Stimulated activated CD4-positive, alpha-beta T cell treated with anti-CD3 and anti-CD28 coated beads, Interleukin-15, amount 100 ng/mL, for 48 hours (primary cell): ENCODE measurements at places on chromosomes 12 and 14.

GRCh38 chr14:54105406-54105805 lies 148.8 kb upstream of the BMP4 start:
- DNase-seq = no peak

GRCh38 chr12:63276537-63277365 lies 125.8 kb upstream of the AVPR1A start:
- no peak for DNase-seq

GRCh38 chr12:49225576-49226166 lies 36.8 kb upstream of the TUBA1A start:
- no peak for DNase-seq

DNA sequence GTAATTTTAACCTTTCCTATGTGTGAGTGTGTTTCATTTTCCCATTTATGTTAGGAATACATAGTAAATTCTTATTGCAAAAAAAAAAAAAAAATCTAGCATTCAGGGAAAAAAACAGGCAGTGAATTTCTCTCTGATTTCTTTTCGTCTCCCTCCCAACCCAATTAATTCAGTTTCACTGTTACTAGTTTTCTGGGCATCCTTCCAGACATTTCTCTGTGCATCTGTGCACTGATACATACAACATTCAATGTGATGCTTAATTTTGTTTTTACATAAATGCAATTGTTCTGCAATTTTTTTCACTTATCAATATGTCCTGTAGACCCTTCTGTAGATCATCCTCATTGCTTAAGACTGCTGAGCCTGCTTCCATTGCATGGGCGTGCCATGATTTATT lies 694.3 kb upstream of the TBX3 start:
- no peak for DNase-seq

DNA sequence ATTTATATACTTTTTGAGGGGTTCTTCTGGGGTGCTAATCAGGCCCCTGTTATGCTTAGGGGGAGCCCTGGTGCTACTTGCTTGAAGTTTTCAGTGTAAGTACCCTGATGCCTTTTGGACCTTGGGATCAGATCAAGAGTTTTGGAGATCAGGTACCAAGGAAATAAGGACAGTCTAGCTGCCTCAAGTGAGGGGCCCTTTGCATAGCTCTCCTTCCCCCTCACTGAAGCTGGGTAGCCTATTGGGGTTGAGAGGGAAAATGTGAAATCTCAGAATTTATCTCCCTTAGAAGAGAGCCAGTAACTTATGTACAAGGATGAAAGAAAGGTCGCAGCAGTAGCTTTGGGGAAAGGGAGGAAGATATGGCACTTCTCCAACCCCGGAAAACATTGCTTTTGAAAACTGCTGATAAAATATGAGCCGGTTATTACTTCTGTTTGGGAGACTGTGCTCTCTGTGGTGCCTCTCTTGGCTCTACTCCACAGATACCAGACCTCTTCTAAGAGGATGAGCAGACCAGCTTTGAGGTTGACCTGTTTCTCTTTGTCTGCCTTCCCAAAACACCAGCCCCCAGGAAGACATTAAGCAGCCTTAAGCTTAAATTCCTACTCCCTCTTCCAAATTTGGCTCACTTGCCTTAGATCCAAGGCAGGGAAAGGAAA lies 8.8 kb upstream of the AMHR2 start:
- no peak for DNase-seq
